Right atrium auricular region (tissue), 2 donors: ENCODE measurements at places on chromosomes 16 and 17. TPM values are rescaled to one million over a fixed set of nuclear protein-coding genes. Genes with fewer than 3 reads are reported as not detected.

ADGRG1 gene
- 12.6 TPM for total RNA-seq

GRCh38 chr16:66933776-66934137, 445 bp downstream of the CIAO2B start:
- no peak for DNase-seq

GRCh38 chr17:60656499-60656898, 21.2 kb upstream of the BCAS3 start:
- no peak for DNase-seq

DCTN5 gene
- total RNA-seq: 22.3 TPM
